T-cell (primary cell): ENCODE measurements at places on chromosomes 12 and 14.
A peak's percentile ranks its signal among the peaks of the same experiment; 100 is the strongest.

GRCh38 chr12:49705479-49706134, 1.6 kb downstream of the FMNL3 start:
- no peak for DNase-seq

DNA sequence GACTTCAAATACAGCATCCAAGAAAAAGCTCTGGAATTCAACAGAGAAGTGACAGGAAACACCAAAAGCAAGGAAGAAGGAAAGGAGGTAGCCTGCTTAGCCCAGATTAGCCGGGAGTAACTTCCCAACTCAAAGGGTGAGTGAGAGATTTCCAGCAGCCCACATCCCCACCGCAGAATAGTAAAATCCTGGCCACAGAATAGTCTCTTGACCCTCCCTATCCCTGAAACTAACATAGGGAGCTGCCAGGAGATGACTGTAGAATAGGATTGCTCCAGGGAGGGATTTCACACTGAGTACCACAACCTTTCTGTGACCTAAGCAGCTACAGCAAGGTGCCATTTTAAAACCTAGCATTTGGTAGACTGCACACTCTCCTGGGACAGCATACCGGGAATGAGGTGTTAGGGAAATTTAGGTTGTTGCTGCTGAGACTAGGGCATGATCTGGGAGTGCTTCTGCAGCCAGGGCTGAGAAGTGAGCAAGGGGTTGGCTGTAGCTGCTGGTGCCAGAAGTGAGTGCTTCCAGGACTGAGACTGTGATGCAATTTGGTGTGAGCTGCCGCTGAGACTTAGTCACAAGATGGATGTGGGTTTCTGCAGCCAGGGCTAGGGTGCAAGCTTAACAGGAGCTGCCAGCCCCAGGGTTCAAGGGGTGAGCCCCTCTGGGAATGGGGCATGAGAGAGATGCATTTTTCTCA, 66.0 kb downstream of the TMTC3 start:
- DNase-seq: no peak

DNA sequence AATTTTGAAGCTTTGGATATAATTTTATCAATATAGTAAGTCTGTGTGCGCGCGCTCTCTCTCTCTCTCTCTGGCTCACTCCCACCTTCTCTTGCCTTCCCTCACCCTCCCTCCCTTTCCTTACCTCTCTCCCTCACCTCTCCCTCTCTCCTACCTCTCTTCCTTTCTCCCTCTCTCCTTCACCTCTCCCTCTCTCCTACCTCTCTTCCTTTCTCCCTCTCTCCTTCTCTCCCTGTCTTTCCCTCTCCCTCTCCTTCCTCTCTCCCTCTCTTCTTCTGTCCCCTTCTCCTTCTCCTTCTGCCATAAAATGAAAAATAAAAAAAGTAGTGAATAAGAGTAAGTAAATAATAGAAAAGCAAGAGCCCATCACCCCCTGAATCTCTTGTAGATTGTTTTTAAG, 9.0 kb upstream of the NUDT4 start:
- DNase-seq: no peak

DNA sequence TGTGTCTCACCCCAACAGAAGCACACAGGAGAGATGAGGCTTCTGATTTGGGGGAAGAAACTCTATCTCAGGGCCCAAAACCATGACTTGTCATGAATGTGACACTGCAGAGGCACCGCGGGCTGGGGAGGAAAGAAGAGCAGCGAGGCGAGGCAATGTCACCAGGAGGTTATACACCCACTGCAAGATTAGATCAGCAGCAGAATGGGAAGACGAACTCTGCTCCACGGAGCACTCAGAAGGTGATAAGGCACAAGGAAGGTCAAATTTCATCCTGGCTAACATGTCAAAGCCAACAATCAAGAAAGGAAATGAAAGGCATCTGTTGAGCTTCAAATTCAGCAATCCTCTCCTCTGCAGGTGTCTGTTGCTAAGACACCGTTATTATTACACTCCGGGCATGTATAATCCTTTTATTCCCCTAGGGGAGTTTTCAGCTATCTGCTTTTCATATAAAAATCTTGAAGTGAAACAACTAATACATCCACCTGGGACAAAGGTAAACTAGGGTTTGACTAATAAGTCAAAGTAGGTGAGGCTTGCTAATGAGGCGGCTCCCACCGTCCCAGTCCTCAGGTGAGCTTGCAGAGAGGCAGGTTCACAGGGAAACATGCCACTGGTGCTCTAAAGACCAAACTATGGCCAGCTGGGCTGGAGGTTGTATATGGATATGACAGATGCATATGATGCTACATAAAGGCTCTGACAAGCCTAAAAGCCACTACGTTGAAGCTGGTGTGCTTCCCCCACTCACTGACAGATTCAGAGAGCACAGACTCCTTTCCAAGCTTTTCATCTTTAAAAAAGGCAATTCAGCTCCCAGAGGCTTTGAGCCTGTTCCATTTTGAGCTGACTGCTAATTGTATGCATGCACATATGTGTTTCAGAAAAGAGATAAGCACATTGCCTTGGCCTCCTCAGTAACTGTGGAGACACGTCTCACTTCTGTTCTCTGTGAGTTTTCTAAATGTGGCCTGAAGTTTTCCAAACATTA, 221.2 kb downstream of the NELL2 start:
- no peak for DNase-seq

DNA sequence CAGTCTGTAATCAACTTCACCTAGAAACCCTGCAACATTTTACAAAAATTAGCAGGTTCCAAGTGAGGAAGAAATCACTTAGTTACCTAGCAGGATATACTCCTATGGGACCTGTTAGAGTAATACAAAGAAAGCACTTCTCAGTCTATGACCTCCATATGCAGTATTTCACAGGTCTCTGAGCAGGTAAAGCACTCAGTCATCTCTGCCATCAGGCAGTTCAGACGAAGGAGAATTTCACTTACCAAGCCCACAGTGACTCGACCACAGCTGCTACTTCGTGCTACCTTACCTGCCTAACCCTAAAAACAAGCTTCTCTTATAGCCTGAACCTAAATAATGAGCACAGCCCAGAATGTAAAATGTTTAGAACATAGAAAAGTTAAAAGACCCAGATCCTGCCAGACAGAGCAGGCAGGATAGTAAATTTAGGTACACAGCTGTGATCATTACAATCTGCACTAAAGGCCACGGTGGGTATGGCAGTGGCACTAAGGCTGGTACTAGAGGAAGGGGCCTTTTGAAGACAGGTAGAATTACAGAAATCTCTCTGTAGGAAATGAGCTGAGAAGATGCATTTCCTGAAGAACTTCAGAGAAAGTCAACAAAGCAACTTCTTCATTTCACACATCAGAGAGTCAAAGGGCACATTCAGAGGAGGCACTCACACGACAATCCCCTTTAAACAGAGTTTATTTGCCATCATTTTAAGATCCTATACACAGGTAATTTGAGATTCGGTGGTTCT, 35.7 kb downstream of the DCAF5 start:
- no peak for DNase-seq

GRCh38 chr12:76777765-76778216, 13.9 kb downstream of the ZDHHC17 start:
- no peak for DNase-seq

- DNase-seq: no peak
These were observed 8.3 kb downstream of the FOXJ2 start for GRCh38 chr12:8040791-8041190.

GRCh38 chr12:4116251-4117111, 157.1 kb upstream of the CCND2 start:
- no peak for DNase-seq

GRCh38 chr14:96091149-96091693, 52.1 kb downstream of the C14orf132 start:
- no peak for DNase-seq

- DNase-seq: no peak
These were observed 1172.5 kb downstream of the BCL11B start for GRCh38 chr14:98099527-98099926.

GRCh38 chr12:71799106-71799505, 40.5 kb upstream of the TBC1D15 start:
- DNase-seq: no peak

DNA sequence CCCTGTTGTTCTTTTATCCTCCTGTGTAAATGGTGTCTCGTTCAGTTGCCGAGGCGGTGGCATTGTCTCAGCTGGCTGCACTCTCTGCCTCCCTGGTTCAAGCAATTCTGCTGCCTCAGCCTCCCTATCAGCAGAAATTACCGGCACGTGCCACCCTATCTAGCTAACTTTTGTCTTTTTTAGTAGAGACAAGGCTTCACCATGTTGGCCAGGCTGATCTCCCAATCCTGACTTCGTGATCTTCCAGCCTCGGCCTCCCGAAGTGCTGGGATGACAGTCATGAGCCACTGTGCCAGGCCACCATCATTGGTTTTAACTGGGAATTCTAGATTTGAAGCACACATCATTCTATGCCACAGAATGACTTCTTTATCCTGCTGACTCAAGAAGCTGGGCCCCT, 175.3 kb upstream of the ALG10B start:
- no peak for DNase-seq

DNA sequence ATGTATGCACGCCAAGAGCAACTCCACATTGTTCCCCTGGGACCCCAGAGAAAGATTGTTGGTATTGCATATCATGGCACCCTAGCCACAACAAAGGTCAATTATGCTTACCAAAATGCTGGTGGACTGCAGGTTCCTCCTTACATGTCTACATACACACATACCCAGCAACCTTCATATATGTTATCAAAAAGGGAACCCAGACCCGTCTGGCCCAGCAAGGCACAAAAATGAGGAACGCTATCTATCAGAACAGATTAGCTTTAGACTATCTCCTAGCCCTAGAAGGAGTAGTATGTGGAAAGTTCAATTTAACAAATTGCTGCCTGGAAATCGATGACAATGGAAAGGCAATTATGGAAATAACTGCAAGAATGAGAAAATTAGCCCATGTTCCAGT, 61.5 kb downstream of the DHRS2 start:
- DNase-seq: no peak

DNA sequence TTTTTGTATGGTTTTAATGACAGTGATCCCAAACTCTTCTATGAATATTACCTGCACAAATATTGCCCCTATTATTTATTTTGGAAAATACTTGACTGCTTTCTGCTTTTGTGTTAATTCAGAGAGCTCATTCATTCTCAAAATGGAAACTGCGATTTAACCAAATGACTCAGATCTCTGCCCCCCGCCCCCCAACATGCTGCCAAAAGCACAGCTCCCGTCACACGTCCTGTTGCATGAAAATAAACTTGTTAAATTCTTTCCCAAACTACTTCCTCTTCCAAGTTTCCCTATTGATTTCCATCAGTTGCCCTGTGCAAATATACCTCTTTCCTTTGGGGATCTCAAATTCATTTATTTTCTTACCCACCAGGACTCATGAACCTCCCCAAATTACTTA, 18.0 kb upstream of the NRDE2 start:
- no peak for DNase-seq

GRCh38 chr12:12701457-12701856, 5.5 kb upstream of the GPR19 start:
- DNase-seq: no peak

- no peak for DNase-seq
These were observed 125.2 kb downstream of the SLC25A47 start for GRCh38 chr14:100448376-100448775.

- DNase-seq: no peak
These were observed 187.5 kb upstream of the RTL1 start for GRCh38 chr14:101090976-101091375.

- no peak for DNase-seq
These were observed 148.1 kb upstream of the CCDC198 start for GRCh38 chr14:57641776-57642175.

GRCh38 chr14:99296517-99296916, 24.5 kb upstream of the BCL11B start:
- no peak for DNase-seq

- DNase-seq: no peak
These were observed 45.7 kb upstream of the VASH1 start for GRCh38 chr14:76715511-76716081.

- DNase-seq: no peak
These were observed 12.1 kb upstream of the KRT77 start for GRCh38 chr12:52715416-52715815.

- no peak for DNase-seq
These were observed 257.1 kb downstream of the EFCAB11 start for GRCh38 chr14:89697281-89698060.

DNA sequence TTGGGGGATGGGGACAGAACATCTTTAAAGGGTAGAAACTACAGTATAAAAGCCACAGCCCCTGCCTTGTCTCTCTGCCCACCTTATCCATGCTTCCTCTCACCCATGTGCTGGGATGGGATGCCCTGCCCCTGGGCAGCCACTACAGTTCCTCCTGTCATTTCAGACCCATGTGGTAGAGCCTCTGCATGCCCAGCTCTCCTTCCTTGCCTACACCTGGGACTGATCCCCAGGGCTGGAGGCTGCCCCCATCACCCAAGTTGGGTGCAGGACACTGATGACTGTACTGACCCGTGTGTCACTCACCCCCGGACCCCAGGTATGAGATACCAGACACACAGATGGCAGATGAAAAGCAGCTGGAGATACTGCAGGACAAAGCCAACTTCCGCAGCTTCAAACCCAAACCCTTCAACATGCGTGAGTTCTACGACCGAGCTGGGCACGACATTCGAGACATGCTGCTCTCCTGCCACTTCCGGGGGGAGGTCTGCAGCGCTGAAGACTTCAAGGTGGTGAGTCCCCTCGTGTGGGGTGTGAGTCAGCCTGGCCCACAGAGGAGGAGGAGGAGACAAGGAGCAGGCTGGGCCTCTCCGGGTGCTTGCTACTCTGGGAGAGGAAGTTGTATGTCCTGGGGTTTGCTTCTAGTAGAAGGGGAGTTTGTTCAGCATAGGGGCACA, 2.2 kb downstream of the ASIC1 start:
- DNase-seq: peak; percentile 35

GRCh38 chr14:26323869-26324268, 274.0 kb downstream of the NOVA1 start:
- DNase-seq: no peak

DNA sequence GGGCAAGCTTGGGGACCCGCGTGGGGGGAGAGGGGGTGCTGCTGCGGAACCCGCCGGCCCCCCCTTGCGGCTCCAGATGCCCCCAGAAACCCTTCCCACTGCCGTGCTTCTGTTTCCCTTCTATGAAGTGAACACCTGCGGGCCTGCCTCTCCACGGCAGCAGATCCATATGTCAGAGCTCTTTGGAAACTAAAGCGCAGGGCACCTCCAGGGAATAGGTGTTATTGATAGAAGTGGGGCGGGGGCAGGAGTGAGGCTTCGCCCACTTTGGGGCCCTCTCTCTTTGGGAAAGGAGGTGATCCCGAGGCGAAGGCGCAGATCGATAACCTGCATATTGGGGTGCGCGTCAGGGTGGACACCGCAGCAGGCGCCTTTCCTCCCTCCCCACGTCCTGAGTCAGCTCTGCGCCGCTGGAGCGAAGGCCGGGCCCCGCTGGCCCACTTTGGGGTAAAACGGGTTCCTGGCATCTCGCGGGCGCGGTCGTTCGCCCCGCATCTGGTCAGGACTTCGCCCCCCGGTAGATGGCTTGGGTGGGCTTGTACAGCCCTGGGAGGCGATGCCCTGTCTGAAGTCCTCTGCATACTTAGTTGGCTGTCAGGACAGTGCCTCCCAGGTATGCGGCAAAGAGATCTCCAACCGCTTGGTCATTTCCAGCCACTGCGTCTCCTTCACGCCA, 524 bp downstream of the KMT5A start:
- no peak for DNase-seq

DNA sequence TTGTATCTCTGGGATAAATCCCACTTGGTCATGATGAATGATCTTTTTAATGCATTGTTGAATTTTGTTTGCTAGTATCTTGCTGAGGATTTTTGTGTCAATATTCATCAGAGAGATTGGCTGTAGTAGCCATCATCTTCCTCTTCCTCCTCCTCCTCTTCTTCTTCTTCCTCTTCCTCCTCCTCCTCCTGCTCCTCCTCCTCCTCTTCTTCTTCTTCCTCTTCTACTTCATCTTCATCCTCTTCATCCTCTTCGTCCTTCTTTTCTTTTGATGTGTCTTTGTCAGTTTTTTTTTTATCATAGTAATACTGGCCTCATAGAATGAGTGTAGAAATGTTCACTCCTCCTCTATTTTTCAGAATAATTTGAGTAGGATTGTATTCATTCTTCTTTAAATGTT, 15.4 kb upstream of the PPM1H start:
- DNase-seq: no peak
